ENCODE measurements at places on chromosomes 13 and 19.

DNA sequence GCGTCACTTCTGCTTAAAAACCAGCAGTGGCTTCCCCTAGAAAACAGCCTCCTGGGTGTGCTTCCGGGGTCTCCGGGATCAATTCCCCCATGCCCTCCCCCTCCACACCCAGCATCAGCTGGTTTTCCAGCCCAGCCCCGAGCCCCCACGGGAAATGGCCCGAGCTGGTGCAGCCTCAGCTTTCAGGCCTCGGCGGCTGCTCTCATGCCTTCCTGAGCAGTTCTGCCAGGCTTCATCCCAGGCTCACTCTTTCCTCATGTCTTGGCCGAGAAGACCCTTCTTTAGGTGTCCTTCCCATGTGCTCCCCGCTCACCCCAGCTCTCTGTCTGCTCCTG, 103.1 kb upstream of the RNF113B start:
- DNase-seq = no peak

- no peak for DNase-seq
Measured at GRCh38 chr13:27595055-27595811, 25.1 kb downstream of the LNX2 start.

DNA sequence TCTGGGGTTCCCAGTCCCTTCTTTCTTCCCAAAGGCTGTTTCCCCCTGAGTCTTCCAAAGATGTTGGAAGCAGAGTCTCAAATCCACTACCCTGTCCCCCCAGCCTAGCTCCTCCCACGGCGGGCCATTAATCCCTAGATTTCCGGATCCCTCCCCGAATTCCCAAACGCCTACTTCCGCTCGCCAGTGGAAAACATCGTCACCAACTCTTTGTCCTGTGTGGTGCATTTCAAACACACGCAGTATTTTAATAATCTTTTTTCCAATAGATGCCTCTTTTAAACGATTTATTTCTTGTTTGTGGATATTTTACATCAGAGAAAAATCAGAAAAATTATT, 610 bp downstream of the ZNF791 start:
- DNase-seq = no peak

GRCh38 chr19:45322311-45322710, 364 bp downstream of the CKM start:
- DNase-seq = no peak

DNA sequence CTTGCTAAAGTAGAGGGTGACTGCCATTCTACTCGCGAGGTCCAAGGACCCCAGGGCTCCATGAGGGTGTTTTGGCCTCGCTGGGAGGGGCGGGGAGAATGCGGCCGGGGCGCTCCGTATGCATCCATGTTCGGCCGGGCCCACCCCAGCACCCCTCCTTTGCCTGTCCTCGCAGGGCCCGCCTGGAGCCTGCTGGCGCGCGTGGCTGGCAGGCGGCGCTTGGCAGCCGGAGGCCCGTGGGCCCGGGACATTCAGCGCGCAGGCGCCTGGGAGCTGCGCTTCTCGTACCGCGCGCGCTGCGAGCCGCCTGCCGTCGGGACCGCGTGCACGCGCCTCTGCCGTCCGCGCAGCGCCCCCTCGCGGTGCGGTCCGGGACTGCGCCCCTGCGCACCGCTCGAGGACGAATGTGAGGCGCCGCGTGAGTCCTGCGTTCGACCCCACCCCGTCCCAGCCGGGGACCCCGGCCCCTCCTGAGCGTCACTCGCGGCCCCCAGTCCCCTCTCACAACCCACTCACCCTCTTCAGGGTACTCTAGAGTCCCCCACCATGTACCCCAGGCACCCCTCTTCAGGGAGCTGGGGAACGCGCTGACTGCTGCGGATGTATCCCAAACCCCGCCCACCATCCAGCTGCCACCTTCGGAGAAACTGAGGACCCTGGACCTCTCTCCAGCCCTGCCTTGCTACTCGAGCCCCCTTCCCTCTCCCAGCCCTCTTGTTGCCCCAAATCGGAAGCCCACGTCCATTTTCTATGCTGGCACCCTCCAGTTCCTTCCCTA, 4.1 kb downstream of the DLL3 start:
- DNase-seq = peak; percentile 62

- no peak for DNase-seq
Measured at GRCh38 chr19:51490676-51491075, 10.9 kb downstream of the SIGLEC12 start.

DNA sequence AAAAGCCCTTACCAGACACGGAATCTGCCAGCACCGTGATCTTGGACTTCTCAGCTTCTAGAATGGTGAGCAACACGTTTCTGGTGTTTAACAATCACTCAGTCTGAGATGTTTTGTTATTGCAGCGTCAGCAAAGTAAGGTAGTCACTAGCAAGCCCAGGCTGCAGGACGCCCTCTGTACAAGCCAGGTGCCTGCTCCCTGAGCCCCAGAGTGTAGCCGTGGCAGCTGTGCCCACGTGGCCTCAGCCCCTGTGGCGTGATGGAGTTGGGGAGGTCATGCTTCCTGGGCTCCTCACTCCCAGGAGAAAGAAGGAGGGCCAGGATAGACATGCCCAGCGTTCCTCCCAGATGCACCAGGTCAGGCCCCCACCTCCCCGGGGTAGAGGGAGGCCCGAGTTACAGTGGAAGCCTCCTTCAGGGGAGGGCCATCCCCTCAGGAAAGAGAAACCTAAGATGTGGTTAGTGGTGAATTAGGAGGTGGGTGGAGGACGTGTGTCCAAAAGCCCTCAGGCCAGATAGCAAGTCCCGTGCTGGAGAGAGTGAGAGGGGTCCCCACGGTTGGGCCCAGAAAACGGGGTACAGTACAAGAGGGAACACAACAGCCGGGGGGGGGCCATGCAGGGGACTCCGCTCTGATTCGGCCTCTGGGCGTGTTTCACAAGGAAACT, 169.6 kb upstream of the SOX1 start:
- DNase-seq = no peak

DNA sequence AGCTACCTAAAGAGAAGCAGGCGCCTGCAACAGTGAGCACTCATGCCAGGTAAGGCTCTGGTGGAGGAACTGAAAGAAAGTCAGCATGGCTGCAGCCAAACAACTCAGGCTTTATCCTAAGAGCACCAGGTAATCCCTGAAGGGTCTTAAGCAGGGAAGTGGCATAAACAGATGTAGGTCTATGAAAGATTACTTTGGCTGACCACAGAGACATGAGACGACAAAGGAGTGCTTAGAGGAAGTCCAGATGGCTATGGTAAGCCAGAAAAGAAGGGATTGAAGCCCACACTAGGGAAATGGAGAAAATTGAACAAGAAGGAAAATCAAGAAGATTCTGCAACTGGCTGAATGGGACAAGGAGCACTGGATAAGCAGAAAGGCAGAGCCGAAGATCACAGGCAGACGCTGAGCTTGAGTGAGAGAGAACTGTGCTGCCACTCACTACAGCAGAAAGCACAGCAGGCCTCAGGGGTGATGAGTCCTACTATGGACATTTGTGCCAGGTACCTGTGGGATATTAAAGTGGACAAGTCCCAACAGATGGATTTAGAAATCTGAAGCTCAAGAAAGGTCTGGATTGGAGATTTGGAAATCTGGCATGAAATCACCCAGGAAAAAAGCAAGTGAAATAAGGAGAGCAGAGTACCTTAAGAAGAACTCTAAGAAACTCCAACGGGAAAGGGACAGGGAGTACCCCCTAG, 4.2 kb downstream of the RCBTB1 start:
- DNase-seq = no peak

GRCh38 chr13:110350049-110350448, 43.0 kb downstream of the COL4A2 start:
- DNase-seq = no peak

DNA sequence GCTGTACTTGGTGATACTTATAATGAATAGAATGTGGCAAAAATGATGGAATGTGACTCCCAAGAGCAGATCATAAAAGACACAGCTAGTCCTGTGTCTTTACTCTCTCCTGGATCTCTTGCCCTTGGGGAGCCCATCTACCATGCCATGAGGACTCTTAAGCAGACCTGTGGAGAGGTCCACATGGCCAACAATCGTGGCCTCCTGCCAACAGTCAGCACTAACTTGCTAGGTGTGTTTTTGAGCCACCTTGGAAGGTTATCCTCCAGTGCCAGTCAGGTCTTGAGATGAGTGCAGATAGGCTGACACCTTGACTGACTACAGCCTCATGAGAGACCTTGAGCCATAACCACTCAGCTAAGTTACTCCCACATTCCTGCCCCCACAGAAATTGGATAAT, 22.3 kb upstream of the GPR183 start:
- no peak for DNase-seq

- DNase-seq = peak; percentile 68
Measured at GRCh38 chr13:31119966-31120700, 41.6 kb downstream of the HSPH1 start.

GRCh38 chr19:6610934-6611852, 20.2 kb upstream of the CD70 start:
- DNase-seq = no peak

GRCh38 chr13:100537486-100537885, 51.1 kb downstream of the GGACT start:
- DNase-seq = no peak

GRCh38 chr19:53810187-53810546, 13.9 kb downstream of the NLRP12 start:
- no peak for DNase-seq

DNA sequence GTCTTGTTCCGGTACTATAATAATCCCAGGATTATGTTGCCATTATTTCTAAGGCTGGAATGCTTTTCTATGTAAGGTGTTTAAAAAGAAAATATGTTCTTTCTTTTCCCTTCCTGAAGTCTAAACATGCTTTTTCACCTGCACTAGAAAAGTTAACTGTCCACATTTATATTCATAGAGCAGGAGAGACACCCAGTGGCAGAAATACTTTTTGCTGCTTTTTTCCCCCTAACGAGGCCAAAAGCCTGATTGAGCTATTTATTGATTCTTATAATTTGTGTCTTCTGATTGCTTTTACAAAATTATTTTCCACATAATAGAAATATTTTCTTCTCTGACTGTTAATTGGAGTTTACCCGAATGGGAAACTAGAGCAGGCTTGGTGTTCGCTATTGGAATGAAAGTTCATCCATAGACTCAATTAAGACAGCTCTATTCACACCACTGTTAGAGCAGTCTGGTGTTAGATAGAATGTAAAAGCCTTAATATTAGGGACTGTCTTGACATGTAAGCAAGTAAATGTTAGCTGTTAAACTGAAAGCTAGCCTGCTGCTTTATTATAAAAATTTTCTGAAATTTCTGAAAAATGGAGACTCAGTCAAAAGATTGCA, 15.8 kb downstream of the GPR180 start:
- no peak for DNase-seq

- DNase-seq = no peak
Measured at GRCh38 chr13:98568918-98569317, 8.0 kb downstream of the STK24 start.

- no peak for DNase-seq
Measured at GRCh38 chr13:37636701-37637100, 38.1 kb upstream of the POSTN start.

DNA sequence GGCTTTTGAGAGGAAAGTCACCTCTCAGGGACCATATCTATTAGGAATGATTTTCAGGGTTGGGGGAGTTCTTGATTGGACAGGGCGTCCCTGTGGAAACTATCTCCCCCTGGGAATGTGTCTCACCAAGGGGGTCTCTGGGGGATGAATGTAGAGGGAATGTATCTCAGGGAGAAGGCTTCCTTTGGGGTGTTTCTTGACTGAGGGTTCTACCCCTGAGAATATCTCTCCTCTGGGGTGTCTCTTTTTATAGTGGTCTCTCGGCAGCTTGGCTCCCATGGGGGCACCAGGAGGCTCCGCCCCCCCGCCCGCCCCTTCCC, 1.0 kb downstream of the RTBDN start:
- DNase-seq = no peak

GRCh38 chr19:34888091-34888490, 38.6 kb upstream of the ZNF30 start:
- DNase-seq = no peak

DNA sequence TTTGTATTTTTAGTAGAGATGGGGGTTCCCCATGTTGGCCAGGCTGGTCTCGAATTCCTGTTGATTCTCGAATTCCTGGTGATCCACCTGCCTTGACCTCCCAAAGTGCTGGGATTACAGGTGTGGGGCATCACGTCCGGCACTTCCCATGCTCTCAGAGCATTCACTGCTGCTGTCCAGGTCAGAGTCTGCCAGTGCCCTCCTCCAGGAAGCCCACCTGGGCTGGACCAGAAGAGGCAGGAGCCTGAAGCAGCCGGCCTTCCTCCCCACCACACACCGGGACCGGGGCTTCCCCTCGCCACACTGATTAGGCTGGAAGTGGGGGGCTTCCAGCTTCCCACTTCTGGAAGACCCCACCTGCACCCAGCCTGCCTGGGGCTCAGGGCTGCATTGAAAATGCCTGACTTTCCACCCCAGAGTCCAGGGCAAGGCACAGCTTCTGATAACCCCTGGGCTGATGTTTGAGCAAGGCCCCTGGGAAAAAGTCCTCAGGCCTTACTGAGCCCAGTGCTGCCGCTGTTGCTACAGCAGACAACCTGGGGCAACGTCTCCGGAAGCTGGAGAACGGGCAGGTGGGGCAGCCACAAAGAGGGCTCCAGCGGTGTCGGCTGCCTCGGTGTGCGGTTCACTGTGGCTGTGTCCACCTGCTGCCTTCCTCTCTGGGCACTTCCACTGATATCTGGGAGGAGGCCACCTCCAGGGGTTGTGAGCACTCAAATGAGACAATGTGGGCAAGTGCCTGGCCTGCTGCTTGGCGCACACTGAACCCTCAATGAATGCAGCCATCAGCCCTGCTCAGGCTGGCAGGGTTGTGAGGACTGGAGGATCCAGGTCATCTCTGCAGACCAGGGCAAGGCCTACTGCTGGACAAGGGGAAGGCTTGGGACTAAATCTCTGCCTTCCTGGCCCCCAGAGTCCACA, 22.6 kb downstream of the CEBPA start:
- no peak for DNase-seq

DNA sequence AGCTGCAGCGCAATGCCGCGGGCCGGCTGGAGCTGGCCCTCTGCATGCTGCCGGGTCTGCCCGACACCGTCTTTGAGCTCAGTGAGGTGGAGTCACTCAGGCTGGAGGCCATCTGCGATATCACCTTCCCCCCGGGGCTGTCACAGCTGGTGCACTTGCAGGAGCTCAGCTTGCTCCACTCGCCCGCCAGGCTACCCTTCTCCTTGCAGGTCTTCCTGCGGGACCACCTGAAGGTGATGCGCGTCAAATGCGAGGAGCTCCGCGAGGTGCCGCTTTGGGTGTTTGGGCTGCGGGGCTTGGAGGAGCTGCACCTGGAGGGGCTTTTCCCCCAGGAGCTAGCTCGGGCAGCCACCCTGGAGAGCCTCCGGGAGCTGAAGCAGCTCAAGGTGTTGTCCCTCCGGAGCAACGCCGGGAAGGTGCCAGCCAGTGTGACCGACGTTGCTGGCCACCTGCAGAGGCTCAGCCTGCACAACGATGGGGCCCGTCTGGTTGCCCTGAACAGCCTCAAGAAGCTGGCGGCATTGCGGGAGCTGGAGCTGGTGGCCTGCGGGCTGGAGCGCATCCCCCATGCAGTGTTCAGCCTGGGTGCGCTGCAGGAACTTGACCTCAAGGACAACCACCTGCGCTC, 3.8 kb upstream of the MAP2K7 start:
- DNase-seq = no peak
